ENCODE measurements at places on chromosomes 6 and 20.

DNA sequence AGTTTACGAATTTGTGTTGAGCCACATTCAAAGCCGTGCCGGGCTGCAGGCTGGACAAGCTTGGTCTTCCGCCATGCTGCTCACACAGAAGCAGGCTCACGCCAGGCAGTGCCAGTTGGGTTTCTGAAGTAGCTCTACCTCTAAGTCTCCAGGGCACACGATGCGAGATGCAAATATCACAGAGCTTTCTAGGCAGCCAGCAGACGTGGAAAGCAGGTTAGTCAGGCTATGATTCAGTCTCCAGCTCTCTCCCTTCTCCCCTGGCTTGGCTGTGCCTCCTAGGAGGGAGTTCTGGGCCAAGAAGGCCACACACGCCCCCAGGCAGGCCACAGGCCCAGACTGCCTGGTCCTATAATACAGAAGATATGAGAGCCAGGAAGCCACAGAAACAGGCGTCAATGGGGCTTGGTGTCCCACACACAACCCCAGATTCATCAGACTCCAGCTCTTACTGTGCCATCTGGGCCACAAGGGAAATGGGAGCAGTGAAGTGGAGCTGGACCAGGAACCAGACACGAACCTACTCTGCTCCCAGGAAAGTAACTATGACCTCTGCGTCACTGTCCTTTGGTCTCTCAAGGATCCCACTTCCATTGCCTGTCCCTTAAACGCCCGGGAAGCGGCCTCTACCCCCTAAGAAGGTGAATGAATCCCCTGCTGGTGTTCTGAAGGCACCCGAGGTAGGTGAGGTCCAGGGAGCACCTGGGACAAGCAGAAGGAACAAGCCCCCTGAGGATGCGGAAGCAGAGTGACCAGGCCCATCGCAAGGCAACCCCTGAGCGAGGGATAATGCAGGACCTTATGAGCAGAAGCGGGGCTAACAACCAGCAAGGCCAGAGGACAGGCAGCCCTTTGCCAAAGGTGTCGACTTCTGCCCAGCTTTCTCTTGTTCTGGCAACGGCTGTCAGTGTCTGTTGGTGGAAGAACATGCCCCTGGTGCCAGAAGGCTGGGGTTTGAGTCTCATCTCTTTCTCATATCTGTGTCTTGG lies 61.2 kb downstream of the GFOD1 start:
- DNase-seq, result no peak

- no peak for DNase-seq
These were observed 584.7 kb upstream of the SLC35B3 start for GRCh38 chr6:9020001-9020400.

DNA sequence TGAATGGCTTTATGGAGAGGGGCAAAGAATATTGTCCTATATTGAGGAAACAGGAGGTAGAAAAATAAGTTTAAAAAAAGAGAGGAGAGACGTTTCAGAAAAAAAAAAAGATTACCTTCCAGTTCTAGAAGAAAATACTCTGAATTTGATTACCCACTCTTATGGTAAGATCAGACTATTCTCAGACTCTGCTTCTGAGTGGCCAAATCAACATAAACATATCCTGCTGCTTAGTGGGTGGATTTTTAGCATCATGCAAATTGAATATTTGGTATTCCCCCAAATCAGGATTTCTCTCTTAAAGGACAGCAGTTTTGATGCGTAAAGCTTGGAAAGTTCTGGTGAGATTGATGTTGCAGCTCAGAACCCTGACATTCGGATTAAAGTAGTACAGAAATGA lies 946.6 kb downstream of the TFAP2A start:
- no peak for DNase-seq

DNA sequence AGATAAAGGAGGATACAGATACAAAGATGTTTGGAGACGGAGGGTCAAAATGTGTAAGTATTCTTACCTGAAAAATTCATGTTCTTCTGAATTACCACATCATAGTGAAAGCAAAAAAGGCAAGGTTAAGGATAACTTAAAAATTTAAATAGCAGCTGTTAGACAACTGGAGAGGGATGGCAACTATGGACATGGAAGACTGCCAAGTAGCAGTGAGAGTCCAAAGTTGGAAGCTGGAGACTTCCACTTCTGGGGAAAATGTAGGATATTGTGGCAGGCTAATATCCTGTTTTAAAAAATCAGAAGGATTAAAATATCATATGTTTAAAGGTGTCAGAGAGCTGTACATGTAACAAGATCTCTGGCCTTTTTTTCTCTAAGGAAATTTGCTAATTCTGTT lies 29.8 kb downstream of the SYCP2 start:
- DNase-seq, result no peak

DNA sequence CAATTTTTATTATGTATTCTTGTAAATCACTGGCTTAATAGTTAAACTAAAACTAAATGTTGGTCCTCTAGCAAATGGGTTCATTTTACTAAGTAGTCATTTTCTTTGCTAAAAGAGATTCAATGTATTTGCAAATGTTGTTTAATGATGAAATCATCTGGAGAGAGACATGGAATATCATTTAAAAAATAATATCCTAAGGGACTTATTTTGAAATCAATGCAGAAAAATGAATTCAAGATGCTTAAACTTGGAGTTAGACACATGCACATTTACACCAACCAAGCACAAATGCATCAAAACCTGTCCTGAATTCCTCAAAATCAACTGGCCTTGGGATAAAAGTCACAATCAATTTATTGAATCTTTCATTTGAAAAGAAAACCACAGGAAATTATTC lies 165.0 kb upstream of the RNF217 start:
- DNase-seq, result no peak

DNA sequence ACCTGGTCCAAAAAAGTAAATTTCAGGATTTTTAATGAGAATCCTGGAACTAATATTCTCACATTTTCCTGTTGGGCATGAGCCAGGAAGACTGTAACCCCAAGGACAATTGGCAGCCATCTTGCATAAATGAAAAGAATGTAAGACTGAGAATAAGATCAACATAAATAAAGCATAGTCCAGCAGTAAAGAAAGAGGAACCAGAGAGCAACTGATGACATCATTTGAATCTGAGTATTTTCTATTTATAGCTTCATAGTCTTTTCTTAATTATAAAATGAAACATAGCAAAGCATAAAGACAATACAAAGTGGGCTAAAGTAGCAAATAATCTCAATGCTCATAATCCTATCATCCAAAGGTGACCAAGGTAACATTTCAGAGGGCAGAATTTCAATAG lies 26.6 kb upstream of the FBXL4 start:
- no peak for DNase-seq

DNA sequence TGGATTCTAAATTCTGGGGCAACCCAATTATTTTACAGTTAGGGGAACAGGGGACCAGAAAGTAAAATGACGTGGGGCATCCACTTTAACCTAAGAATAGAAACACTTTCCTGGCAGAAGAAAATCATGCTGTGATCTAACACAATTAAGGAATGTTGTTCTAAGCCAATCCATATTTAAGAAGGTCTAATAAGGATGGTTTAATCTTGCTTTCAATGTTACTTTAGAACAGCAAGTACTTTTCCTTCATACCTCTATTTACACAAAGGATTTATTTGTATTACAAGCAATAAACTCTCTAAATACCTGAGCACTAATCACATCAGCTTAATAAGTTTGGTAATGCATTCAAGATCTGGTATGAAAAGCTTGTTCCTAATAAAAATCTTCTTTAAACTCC lies 32.4 kb downstream of the SLC2A12 start:
- DNase-seq, result no peak

GRCh38 chr6:106939208-106939607 lies 35.3 kb downstream of the CD24 start:
- DNase-seq, result no peak

DNA sequence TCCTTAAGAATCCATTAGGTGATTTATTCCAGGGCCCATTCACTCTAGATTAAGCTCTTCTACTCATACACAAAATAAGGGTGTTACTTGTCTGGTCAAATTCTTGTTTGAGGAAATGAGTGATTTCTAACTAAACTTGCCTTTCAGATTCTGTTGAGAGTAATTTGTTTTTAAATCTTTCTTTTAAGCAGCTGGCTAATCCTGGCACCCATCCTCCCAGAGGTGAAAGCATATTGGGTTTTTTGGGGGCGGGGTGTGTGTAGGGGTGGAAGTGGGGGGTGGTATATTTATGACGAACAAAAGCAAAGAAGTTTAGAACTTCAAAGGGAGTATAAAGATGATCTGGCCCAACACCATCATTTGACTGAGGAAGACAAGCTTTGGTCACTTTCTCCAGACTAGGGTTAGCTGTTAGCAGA lies 94.7 kb downstream of the RTN4IP1 start:
- DNase-seq, result peak; percentile 78

DNA sequence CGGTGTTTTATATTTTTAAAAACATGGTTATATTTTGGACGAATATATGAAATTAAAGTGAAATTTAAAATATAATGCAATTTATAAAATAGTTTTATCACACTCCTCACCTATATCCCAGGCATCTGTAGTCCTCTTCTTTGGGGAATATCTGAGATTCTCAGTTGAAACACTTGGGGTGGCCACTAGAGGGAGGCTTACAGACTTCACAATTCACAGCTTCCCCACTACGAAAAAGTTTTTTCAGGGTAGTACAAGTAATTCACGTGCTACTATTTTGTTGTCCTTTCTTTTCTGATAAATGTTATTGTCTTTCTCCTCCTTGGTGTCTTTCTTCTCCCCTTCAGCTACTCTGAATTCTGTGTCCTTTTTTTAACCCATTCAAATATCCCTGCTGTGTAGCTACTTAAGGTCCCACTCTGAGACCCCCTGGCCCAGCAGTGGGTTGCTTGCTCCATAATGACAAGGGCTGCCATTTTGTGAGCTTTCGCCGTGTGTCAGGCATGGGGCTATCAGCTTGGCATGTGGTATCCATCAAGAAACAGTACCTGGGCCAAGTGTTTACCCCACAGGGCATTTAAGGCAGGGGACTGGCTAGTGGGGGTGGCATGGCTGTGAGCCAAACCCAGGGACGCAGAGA lies 43.6 kb upstream of the PHACTR3 start:
- DNase-seq, result no peak

GRCh38 chr6:5723841-5724691 lies 282.7 kb downstream of the NRN1 start:
- no peak for DNase-seq

DNA sequence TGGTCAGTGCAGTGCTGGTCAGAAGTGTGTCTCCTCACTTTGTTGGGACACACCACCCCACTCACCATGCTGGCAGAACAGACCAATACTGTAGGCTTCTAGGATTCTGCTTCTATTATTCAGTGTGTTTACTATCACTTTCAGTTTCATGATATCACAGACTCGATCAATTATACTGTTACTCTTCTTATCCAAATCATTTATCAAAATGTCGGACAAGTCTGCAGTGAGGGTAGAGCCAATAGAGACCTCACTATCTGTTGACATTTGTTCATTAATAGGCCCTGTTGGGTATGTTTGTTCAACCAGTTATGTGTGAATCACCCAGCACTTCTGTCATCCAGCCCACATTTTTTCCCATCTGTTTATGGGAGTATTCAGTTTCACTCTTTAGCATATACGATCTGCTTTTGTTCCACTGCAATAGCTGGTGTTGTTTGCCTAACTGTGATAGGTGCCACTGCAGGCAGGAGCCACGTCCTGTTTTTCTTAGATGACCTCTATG lies 140.1 kb downstream of the NRN1 start:
- peak; percentile 16 for DNase-seq
